ENCODE measurements at places on chromosomes 13 and 19. TPM values are rescaled to one million over a fixed set of nuclear protein-coding genes. Genes with fewer than 3 reads are reported as not detected.

Gene ZNF471
- total RNA-seq = 2.0 TPM

Gene PCDH9
- total RNA-seq = 4.5 TPM

Gene NCCRP1
- not detected for total RNA-seq

Gene MADCAM1
- total RNA-seq = under 0.01 TPM

Gene MAB21L1
- total RNA-seq = not detected

Gene CILP2
- total RNA-seq = under 0.01 TPM

Gene SPRY2
- 19.1 TPM for total RNA-seq

Gene NCR1
- not detected for total RNA-seq

Gene SHISA2
- 3.1 TPM for total RNA-seq

Gene RFPL4AL1
- total RNA-seq = not detected

Gene PKN1
- 263 TPM for total RNA-seq

Gene PTPRH
- total RNA-seq = 1.3 TPM

Gene EBI3
- 0.18 TPM for total RNA-seq

Gene MBD3L3
- total RNA-seq = not detected

Gene FUT2
- not detected for total RNA-seq

Gene SCN1B
- total RNA-seq = 7.6 TPM

Gene IGFLR1
- total RNA-seq = 1.3 TPM

Gene DACT3
- 0.19 TPM for total RNA-seq

Gene FCAR
- total RNA-seq = not detected

Gene SH3GL1
- 42.6 TPM for total RNA-seq

Gene ZBTB45
- total RNA-seq = 5.8 TPM

Gene IGFL2
- not detected for total RNA-seq

Gene PRODH2
- not detected for total RNA-seq

Gene SIGLEC11
- total RNA-seq = 0.09 TPM

Gene ZNF98
- total RNA-seq = under 0.01 TPM

Gene SIGLEC12
- total RNA-seq = not detected

Gene FSD1
- total RNA-seq = 20.6 TPM

Gene ZNF615
- total RNA-seq = 9.5 TPM

Gene ZNF440
- total RNA-seq = 6.9 TPM

Gene ZNF14
- total RNA-seq = 3.4 TPM

Gene ZNF415
- 3.9 TPM for total RNA-seq

Gene TIMM29
- total RNA-seq = 27.0 TPM

Gene CADM4
- total RNA-seq = 5.8 TPM

Gene PSG5
- total RNA-seq = not detected

Gene TEAD2
- 53.1 TPM for total RNA-seq

Gene ZNF677
- 16.9 TPM for total RNA-seq

Gene SLITRK6
- not detected for total RNA-seq

Gene ERCC1
- 82.2 TPM for total RNA-seq

Gene STOML3
- total RNA-seq = not detected

Gene HSH2D
- not detected for total RNA-seq

Gene IFNL1
- total RNA-seq = not detected

Gene KIR3DL2
- not detected for total RNA-seq

Gene IRS2
- 0.27 TPM for total RNA-seq

Gene CASP14
- total RNA-seq = not detected

Gene SPRED3
- 5.3 TPM for total RNA-seq
